Stomach (tissue), 19 donors: ENCODE measurements at places on chromosomes 1 and 21. TPM values are rescaled to one million over a fixed set of nuclear protein-coding genes. Genes with fewer than 3 reads are reported as not detected.

The GNG12 gene
- 71.9 TPM for total RNA-seq

- DNase-seq, result no peak
Observed at GRCh38 chr1:66403007-66403731, 130.8 kb upstream of the SGIP1 start.

The PTGS2 gene
- total RNA-seq, result 46.9 TPM

DNA sequence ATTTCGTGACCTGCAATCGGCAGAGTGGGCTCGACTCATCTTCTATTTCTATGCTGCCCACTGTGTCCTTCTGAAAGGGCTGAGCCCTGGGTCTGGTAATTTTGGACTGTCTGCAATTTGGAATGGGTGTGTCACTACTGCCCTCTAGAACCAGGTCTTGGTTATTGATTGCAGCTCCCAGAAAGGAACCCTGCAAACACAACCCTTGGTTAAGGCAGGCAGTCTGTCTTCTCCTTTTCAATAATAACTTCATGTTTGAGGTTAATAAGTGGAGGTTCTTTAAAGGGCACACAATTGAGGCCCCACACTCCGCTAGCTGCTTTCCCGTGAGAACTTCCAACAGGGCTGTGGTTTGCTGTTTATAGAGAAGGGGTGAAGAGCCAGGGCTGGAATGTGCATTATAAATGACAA, 79.9 kb upstream of the LYST start:
- DNase-seq, result no peak

GRCh38 chr21:41258617-41259016, 58.0 kb upstream of the FAM3B start:
- DNase-seq, result peak; percentile 26

- peak; percentile 60 for DNase-seq
Observed at GRCh38 chr1:175757381-175758015, 14.1 kb upstream of the TNR start.
